ENCODE measurements at places on chromosomes 1 and 21.

DNA sequence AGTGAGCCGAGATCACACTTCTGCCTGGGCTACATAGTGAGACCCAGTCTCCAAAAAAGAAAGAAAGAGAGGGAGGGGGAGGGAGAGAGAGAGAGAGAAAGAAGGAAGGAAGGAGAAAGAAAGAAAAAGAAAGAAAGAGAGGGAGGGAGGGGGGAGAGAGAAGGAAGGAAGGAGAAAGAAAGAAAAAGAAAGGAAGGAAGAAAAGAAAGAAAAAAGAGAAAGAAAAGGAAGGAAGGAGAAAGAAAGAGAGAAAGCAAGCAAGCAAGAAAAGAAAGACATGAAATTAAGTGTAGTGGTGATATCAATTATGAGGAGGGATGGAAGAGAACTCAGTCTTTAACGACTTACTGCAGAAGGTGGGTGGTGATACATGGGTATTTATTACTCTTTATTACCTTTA lies 38.5 kb downstream of the CA6 start:
- no peak for DNase-seq

DNA sequence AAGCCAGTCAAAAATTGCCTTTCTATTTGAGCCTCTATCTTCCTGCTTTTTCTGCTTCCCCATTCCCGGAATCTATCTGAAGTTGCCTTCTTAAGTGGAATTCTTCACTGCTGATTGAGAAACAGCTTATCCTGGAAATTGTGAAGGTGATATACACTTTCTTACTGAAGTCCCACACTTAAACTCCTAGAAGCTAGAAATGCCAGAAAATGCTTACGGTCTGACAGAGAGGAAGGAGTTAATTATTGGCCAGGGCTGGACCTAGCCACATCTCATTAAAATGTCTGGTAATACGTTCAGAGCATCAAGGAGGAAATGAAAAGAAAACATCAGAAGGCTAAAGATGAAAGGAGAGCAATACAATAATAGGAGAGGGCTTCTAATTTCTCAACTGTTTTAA lies 292.5 kb upstream of the SNX7 start:
- no peak for DNase-seq

GRCh38 chr21:44667612-44668011 lies 885 bp upstream of the KRTAP12-2 start:
- no peak for DNase-seq

GRCh38 chr1:59788825-59789224 lies 25.9 kb upstream of the HOOK1 start:
- no peak for DNase-seq

- DNase-seq, result peak; percentile 67
These were observed 101.1 kb upstream of the SOD1 start for GRCh38 chr21:31558189-31558961.

GRCh38 chr1:109616391-109616790 lies 3.0 kb downstream of the GNAT2 start:
- no peak for DNase-seq

DNA sequence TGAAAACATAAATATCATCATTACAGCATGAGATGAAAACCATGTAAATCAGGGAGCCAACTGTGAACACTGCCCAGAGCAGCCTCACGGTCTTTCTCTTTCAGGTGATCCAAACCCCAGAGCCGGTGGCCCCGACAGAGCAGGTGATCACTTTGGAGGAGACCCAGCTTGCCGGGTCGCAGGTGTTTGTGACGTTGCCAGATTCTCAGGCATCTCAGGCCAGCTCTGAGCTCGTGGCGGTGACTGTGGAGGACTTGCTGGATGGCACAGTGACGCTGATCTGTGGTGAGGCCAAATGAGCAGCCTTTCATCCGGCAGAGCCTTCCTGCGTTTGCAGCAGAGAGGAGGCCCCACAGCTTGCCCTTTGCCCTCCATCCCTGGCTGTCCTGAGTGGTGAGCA lies 37.2 kb upstream of the EPHA8 start:
- DNase-seq, result no peak

GRCh38 chr21:33355996-33356395 lies 31.2 kb downstream of the IFNAR1 start:
- DNase-seq, result no peak

DNA sequence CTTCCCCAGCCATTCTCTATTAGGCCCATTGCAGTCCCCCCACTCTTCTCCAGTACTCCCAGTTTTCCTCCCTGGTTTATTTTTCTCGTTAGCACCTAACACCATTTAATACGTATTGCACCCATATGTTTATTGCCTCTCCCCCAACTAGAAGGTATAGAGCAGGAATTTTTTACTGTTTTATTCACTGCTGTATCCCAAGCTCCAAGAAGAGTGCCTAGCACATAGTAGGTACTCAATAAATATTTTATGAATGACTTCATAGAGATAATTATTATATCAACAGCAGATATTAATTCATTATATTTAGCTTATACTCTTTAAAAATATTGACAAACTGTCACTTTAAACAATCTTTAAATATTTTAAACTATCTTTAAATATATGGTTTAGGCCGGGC lies 5.7 kb upstream of the ACOT7 start:
- no peak for DNase-seq

GRCh38 chr1:75341537-75341936 lies 207.3 kb downstream of the LHX8 start:
- DNase-seq, result no peak

DNA sequence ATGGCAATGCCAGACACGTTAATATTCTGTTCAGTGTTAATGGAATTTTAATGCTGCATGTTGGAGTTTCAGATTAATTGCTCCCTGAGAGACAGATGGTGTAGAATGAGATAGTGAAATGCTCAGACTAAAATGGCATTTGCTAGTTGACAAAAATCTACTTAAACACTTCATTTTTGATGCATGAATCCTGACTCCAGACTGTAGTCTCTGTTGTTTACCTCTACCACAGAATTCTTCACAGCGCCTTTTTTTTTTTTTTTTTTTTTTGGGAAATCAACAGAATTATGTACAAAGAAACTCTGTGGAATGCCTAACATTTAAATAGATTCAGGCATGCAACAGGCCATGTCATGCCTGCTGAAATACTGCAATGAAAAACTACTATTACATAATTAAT lies 111.3 kb downstream of the PLPPR5 start:
- DNase-seq, result no peak

DNA sequence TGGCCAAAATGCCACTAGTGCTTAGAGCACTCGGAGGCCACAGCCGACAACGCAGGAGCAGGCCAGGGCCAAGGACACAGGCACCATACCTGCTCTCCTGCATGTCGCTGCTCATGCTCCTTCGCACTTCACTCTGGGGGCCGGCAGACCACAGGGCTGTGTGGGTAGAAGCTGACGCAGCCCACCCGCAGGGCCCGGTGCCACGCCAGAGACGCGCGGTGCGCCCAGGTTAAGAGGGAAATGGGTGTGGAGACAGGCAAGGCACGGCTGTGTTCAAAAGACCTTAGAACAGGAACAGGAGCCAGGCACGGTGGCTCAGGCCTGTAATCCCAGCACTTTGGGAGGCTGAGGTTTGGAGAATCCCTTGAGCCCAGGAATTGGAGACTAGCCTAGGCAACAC lies 13.6 kb upstream of the PRDM15 start:
- no peak for DNase-seq

DNA sequence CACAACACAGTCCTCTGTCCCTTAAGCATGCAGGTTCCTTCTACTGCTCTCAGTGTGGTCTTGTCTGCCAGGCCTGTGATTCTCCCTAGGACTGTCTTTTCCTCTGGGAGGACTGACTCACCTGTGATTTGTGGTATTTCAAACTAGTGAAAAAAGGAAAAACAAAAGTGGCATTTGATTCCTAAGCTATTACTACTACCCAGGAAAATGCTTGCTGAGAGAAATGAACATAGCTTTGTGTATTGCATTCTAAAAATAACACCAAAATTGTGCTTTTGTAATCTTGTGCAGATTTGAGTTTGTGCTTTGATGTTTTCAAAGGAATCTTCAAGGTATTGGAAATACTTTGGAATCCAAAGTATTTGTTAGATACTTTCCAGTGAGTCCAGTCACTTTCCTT lies 57.0 kb downstream of the GPR161 start:
- DNase-seq, result no peak

DNA sequence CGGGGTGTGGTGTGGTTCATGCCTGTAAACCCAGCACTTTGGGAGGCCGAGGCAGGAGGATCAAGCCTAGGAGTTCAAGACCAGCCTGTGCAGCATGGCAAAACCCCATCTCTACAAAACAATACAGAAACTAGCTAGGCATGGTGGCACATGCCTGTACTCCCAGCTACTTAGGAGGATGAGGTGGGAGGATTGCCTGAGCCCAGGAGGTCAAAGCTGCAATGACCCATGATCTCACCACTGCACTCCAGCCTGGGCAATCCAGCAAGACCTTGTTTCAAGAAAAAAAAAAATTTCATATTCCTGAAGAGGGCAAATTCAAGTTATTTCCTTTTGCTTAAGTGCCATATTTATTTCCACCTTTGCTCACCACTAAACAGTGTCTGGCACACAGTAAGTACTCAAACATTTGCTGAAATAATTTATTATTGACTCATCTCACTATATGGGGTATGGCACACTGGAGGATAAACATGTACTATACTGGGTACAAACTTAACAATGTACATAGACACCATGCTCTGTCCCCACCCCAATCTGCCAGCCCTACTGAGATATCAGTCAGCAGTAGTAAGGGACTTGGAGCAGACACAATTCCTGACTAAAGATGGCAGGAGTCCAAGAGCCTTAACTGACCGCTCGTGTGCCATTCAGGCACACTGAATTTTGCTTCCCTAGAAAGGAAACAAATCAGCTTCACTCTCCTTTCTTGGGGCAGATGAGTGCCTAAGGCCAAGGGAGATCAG lies 15.5 kb downstream of the MEAF6 start:
- no peak for DNase-seq

GRCh38 chr1:215160351-215160750 lies 77.8 kb downstream of the KCNK2 start:
- DNase-seq, result no peak

DNA sequence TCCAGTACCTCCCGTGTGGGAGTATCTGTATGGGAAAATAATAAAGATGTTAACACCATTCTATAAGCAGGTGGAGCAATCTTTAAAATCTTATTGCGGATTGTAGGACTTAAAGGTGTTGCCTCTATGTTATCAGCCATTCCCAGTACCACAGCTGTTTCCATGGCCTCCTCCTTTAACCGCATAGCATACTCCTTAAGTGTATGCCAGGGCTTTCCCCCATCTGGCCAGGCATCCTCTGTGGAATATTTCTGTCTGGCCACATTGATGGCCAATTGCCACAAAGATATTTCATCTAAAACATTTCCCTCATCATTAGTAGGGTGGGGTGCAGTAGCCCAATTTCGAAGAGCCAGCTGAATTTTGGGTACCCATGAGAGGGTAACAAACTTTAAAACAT lies 7.3 kb upstream of the STUM start:
- DNase-seq, result no peak
